ENCODE measurements at places on chromosomes 2 and 18. TPM values are rescaled to one million over a fixed set of nuclear protein-coding genes. Genes with fewer than 3 reads are reported as not detected.

GRCh38 chr2:20419007-20419576 lies 27.8 kb upstream of the RHOB start:
- no peak overlapping the region for H3K27ac ChIP-seq
- peaks cover 1% of the 10 kb centered on the region for H3K4me1 ChIP-seq
- peaks cover 9% of the 10 kb centered on the region for H3K27me3 ChIP-seq
- no peak overlapping the region for H3K4me3 ChIP-seq
- DNase-seq: no peak
- H3K36me3 ChIP-seq: peaks cover 2% of the 10 kb centered on the region

The FEV gene
- total RNA-seq: not detected

The GRP gene
- not detected for total RNA-seq

DNA sequence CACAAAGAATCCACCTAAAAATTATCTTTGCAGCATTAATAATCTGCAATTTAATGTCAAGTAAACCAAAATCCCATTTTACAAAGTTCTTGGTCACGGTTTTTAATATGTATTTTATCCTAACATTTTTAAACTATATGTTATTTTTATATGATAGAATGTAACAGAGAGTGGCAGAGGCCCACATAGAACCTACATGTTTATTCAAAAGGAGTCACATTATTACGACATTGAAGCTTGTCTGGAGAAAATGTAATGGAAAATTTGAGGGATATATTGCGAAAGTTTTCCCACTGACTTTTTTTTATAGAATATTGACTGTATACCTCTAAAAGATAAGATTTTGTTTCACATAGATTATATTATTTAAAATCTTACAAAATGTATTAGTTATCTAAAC lies 89.7 kb upstream of the COL3A1 start:
- no peak overlapping the region for H3K4me3 ChIP-seq
- H3K27ac ChIP-seq: no peak overlapping the region
- no peaks in the 10 kb centered on the region for H3K27me3 ChIP-seq
- H3K36me3 ChIP-seq: no peaks in the 10 kb centered on the region
- no peak for DNase-seq
- no peaks in the 10 kb centered on the region for H3K4me1 ChIP-seq

The ALLC gene
- not detected for total RNA-seq

The ASB18 gene
- not detected for total RNA-seq

GRCh38 chr2:144331674-144332355 lies 188.1 kb downstream of the ZEB2 start:
- no peaks in the 10 kb centered on the region for H3K27me3 ChIP-seq
- H3K27ac ChIP-seq: peak overlapping the region; percentile 99
- H3K36me3 ChIP-seq: peaks cover 25% of the 10 kb centered on the region
- H3K4me1 ChIP-seq: peaks cover 47% of the 10 kb centered on the region
- H3K4me3 ChIP-seq: peak overlapping the region; percentile 94

DNA sequence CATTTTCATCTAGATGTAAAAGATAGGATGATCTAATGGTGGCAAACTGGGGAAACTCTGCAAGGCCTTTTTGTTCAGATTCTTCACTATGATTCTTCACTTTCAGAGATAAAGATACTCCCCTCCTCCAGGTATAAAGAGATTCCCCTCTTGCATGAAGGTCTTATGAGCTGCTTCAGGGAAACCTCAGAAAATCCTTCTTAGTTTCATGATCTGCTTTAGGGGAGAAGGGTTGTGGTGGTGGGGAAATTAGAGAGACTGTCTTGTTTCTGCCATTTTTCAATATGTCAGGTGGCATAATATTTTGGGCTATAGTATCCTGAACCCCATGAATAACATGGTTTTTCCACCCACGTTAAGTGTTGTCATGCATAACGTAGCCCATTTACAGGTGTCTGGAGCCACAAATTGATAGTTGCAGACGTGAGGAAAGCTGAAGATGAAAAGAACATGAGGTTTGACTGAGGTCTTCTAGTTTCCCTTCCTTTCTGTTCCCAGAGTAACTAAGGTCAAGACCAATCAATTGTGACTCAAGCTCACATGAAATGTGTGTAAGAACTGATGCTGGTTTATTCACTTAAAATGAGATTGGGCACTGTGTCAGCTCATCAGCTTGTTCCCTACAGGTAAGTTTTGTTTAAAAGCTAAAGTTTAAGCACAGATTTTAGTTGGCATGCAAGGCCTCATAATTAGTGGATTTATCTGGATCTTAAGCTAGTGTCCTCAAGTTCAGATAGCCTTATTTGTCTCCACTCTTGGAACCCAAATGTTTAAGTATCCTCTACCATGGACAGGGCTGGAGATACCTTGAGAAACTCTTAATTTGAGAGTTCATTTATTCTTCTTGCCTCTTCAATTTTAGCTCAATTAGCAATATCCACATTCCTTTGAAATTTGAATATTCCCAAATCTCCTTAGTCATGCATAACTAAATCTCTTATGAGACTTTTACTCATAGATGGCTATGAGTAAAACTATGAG lies 304.5 kb upstream of the FANCL start:
- H3K27ac ChIP-seq: no peak overlapping the region
- no peaks in the 10 kb centered on the region for H3K27me3 ChIP-seq
- H3K4me1 ChIP-seq: no peaks in the 10 kb centered on the region
- no peaks in the 10 kb centered on the region for H3K36me3 ChIP-seq

DNA sequence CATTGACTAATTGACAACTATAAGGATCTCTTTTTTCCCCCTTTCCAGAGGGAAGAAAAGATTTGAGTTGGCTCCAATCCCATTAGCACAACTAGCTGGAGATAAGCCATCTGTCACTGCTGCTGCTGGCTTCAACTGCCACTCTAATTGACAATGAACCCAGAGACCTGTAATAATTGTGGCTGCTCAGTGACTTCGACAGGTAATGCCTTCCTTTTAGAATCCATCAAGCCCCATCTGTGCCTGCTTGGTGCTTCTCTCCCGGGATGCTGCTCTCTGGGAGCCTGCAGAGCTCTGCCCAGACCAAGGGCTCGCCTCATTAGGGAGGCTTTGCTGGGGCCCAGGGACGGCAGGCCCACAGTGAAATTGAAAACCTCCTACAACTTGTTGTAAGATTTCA lies 376.7 kb upstream of the SOX11 start:
- H3K27me3 ChIP-seq: no peaks in the 10 kb centered on the region
- no peak overlapping the region for H3K27ac ChIP-seq
- no peak for DNase-seq
- no peaks in the 10 kb centered on the region for H3K4me1 ChIP-seq
- H3K4me3 ChIP-seq: no peak overlapping the region

DNA sequence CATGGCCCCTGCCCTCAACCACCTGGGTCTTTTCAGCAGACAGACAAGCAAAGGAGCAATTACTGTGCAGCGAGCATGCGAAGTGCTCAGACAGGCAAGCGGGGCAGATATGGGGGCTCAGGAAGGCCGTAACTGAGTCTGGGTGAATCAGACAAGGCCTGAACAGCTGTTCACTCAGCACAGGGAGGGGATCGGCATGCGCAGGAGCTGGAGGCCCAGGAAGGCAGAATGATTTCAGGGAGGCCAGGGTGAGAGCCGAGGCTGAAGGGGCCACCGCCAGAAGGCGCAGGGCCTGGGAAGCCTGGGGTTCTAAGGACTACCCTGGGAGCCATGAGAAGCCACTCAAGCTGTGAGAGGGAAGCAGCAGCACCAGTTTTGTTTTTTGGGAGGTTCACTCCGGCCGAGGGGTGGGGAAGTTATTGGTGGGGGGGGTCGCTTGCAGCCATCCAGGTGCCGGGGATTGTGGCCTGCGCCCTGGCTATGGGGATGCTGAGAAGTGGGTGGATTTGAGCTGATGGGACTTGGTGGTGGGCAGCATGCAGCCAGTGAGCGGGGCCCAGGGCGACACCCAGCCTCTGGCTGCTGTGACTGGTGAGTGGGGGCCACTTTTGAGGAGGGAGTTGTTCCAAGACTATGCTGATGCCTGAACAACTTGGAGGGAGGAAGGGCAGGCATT lies 132.2 kb downstream of the TSN start:
- no peak overlapping the region for H3K4me3 ChIP-seq
- DNase-seq: no peak
- H3K27me3 ChIP-seq: no peaks in the 10 kb centered on the region
- H3K27ac ChIP-seq: no peak overlapping the region
- H3K36me3 ChIP-seq: no peaks in the 10 kb centered on the region

DNA sequence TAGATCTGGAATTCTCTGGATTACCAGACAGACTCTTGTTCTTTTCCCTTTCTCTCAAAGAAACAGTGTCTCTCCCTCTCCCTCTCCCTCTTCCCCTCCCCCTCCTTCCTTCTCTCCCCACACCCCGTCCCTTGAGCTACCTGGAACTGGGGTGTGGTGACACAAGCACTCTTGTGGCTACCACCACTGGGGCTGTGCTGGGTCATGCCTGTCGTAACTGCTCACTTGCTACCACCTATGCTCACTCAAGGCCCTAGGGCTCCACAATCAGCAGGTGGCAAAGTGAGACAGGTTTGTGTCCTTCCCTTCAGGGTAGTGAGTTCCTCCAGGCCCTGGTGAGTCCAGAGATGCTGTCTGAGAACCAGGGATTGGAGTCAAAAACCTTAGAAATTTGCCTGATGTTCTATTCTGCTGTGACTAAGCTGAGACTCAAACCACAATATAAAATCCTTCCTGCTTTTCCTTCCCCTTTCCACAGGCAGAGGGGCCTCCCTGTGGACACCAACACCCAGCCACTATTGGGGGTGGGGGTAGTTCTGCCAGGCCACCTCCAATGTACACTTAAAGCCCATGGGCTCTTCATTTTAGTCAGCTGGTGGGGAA lies 70.8 kb downstream of the OXER1 start:
- no peak overlapping the region for H3K27ac ChIP-seq
- H3K36me3 ChIP-seq: peaks cover 9% of the 10 kb centered on the region
- peaks cover 6% of the 10 kb centered on the region for H3K4me1 ChIP-seq
- H3K27me3 ChIP-seq: no peaks in the 10 kb centered on the region

The TXNDC2 gene
- not detected for total RNA-seq

- H3K27me3 ChIP-seq: peaks cover 3% of the 10 kb centered on the region
- no peak overlapping the region for H3K27ac ChIP-seq
- no peaks in the 10 kb centered on the region for H3K36me3 ChIP-seq
- H3K4me1 ChIP-seq: no peaks in the 10 kb centered on the region
- DNase-seq: no peak
These were observed 87.5 kb upstream of the SLC35G4 start for GRCh38 chr18:11521853-11522252.

DNA sequence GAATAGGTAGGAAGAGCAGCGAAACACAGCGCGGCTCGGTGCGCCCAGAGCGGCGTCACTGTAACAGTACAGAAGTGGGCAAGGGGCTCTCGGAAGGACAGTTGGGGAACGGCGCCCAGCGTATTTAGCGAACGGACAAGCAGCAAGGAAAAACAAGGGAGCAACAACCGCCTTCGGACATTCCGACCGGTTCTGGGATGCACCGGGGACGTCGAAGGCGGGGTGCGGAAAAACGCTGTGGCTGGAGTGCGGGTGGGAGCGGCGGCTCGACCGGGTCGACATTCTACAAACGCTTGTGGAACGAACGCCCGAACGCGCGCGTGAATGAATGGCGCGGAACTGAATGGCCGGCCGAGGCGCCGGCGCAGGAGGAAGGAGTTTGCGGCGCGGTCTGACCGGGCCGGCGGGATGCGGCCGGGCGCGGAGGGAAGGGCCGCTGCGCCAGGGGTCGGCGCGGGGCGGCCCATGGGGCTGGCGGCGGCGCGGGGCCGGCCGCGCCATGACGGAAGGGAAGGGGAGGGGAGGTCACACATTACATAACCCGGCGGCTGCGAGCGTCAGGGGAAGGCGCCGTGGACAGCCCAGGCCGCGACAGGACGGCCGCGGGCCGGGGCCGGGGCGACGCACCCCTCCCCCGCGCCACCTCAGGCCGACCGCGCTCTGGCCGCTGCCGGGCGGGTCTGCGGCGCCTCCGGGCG lies 605 bp downstream of the REV1 start:
- peak; percentile 52 for DNase-seq
- no peaks in the 10 kb centered on the region for H3K27me3 ChIP-seq
- peak overlapping the region; percentile 97 for H3K4me3 ChIP-seq

- no peaks in the 10 kb centered on the region for H3K4me1 ChIP-seq
- H3K4me3 ChIP-seq: no peak overlapping the region
- no peak for DNase-seq
- H3K27ac ChIP-seq: no peak overlapping the region
- peaks cover 5% of the 10 kb centered on the region for H3K27me3 ChIP-seq
These were observed 118.9 kb upstream of the OTOS start for GRCh38 chr2:240259201-240259923.

GRCh38 chr2:471560-471959 lies 183.7 kb upstream of the ALKAL2 start:
- no peak overlapping the region for H3K4me3 ChIP-seq
- DNase-seq: no peak
- H3K27ac ChIP-seq: no peak overlapping the region
- peaks cover 3% of the 10 kb centered on the region for H3K36me3 ChIP-seq
- H3K4me1 ChIP-seq: peaks cover 4% of the 10 kb centered on the region

The HOXD3 gene
- total RNA-seq: not detected

The SNORC gene
- total RNA-seq: 2.4 TPM

DNA sequence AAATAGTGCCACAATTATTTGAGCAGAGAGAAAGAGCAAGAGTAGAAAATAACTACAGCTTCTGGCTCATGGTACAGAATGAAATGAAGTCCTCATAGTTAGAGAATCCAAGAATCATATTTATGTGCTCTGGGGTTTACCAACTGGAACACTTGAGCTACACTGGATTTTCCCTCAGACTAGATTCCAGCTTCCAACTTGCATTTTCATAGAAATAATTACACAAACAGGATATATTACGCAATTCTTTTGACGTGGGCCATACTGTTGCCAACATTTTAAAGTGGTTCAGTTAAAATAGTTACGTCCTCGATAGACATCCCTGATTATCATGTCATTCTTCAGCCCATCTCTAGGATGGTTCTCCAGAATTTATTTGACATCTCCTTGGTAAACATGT lies 129.2 kb downstream of the ETAA1 start:
- H3K4me3 ChIP-seq: no peak overlapping the region
- peaks cover 4% of the 10 kb centered on the region for H3K27me3 ChIP-seq
- no peaks in the 10 kb centered on the region for H3K36me3 ChIP-seq
- DNase-seq: no peak
- H3K27ac ChIP-seq: no peak overlapping the region
- H3K4me1 ChIP-seq: no peaks in the 10 kb centered on the region

DNA sequence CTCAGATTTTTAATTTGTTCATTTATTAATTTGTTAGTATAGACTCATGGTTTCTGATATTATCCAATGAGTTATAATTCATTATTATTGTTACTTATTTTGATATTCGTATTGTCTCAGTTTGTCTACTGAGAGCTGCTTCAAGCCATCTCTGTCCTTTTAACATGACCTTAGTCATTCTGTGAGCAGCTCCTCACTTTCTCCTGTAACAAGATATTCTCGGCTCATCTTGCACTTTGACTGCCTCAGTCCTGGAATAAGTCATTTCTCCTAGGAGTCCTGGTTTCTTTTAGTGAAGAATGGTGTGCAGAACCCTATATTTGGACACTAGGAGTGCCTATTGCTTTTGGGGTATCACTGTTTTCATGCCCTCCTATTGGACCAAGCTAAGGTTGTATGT lies 13.2 kb downstream of the ASB1 start:
- peaks cover 58% of the 10 kb centered on the region for H3K4me1 ChIP-seq
- DNase-seq: no peak
- peaks cover 39% of the 10 kb centered on the region for H3K36me3 ChIP-seq
- peak overlapping the region; percentile 63 for H3K27ac ChIP-seq

The ITPRIPL1 gene
- total RNA-seq: 46.0 TPM
